ENCODE measurements at places on chromosomes 12 and 14. TPM values are rescaled to one million over a fixed set of nuclear protein-coding genes. Genes with fewer than 3 reads are reported as not detected.

DNA sequence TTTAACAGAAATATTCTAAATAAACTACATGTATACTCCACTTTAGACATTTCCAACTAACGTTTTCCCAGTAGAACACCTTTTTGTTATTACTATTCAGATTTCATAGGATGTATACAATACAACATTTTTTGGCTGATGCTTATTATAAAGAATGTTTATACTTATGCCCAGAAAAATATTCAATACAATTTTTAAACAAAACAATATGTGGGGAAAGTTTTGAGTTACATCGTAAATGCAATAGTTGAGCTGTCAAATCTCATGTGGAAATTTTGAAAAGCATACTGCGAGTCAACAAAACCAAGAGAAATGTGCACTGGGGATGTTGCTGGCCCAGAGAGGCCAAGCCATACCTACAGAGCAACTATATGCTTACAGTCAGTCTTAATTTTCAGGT, 18.2 kb upstream of the MON2 start:
- DNase-seq, result no peak

- no peak for DNase-seq
These were observed 28.1 kb upstream of the IL22 start for GRCh38 chr12:68281322-68282077.

Gene RND1
- 3.5 TPM for total RNA-seq

DNA sequence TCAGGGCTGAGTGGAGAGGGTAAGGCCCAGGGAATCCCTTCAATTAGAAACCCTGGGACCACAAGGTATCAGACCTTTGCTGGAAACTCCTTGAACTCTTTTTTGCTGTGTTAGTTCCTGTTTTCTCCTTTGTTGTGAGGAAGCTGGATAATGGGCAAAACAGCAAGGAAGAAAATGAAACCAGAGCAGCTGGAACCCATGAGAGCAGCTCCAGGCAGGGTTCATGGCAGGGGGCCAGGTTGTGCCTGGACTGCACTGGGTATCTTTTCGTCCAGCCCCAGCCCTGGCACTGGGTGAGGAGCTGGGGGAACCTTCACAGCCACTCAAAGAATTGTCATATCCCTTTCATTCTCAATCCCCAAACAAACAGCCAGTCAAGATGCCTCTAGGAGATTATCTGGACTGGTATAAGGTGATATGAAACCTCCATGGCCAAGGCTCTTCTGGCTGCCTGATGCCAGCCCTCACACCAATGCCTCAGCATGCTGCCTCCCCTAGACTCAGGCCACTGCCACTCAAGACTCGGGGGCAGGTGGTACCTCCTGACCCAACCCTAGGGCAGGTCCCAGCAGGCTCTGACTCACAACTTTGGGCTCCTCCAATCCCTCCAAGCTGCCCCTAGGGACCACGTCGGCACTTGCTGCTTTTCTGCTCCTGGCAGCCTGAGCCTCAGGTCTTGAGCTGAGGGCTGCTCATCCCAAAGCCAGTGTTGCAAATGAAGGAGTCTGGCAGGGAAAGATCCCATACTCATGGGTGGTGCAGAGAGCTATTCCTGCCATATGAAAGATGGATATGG, 16.5 kb downstream of the FAM186B start:
- DNase-seq, result no peak

DNA sequence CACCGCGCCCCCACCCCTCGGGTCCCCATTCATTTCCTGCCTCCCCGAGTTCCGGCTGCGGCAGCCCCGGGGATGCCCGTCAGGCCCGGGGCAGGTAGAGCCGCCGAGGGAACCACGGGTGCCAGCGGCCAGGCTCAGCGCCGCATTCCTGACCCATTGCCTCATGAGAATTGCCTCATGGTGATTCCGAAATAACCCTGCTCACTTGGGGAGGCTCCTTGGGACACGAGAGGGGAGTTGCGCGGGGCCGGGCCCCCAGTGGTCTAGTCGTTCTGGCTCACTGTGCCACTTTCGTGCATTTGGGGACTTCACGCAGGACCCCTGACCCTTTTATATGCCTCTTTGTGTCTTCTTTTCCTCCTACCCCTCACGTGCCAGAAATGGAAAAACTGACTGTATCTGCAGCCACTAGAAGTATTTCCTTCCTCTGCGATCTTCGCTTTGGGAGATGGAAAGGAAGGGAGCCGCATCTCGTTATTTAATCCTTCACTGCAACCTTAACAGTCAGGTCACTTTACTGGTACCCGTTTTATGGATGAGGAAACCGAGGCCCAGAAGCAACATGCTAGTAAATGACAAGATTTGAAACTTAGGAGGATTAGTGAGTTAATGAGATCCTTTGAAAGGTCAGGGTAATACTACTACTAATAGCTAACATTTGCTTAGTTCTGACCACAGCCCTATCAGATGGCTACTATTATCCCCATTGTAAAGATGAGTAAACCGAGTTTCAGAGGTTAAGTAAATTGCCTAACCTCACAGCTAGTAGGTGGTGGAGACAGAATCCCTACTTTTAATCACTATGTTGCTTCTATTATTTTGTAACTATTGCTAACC, 768 bp downstream of the PTPN11 start:
- peak; percentile 74 for DNase-seq

- DNase-seq, result no peak
These were observed 42.2 kb upstream of the MANSC4 start for GRCh38 chr12:27822076-27822712.

- no peak for DNase-seq
These were observed 196.6 kb upstream of the FLRT2 start for GRCh38 chr14:85333313-85333712.

Gene KRT85
- total RNA-seq, result not detected

GRCh38 chr12:14111230-14111865, 129.9 kb upstream of the GRIN2B start:
- no peak for DNase-seq

Gene CMKLR1
- total RNA-seq, result 10.8 TPM

DNA sequence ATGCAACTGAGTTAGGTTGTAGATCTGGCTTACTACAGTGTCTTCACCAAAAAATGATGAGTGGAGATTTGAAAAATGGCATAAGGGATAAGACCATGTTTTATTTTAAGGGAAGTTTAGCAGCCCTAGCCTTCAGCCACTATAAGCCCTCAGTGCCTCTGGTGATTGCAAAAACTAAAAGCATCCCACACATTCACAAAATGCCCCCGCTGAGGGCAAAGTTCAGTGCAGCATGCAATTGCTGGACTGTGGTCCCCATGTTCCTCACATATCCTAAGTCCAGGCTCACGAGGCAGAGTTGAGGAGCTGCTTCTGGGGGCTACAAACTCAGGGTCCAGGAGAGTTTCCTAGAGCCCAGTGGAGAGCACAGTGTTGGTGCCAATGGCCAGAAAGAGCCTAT, 29.6 kb upstream of the NCOR2 start:
- DNase-seq, result no peak

Gene SYNE3
- total RNA-seq, result 13.8 TPM

Gene MAPK1IP1L
- 67.7 TPM for total RNA-seq

- no peak for DNase-seq
These were observed 75.5 kb upstream of the RERGL start for GRCh38 chr12:18165422-18165871.

DNA sequence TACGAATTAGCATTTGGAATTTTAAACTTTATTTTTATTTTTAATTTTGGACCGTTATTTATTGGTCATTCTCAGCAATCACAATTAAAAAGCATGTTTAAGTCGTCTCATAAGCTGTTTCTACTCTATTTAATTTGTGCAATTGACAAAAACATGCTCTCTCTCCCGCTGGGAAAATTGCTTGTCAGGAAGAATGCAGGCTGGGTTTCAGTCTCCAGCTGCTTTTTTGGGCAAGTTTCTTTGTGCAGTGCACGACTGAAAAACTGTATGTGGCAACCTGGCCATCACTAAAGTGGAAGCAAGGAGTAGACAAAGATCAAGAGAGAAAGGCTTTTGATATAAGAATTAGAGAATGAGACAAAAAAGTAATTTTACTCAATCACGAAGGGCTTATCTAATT, 941.5 kb upstream of the MDGA2 start:
- DNase-seq, result no peak

Measured in mucosa of descending colon (tissue), 3 donors.